Karpas-422 (cell line): ENCODE measurements at places on chromosomes 3 and 15.

- no peak for DNase-seq
Measured at GRCh38 chr3:132292042-132292441, 25.2 kb upstream of the ACP3 start.

DNA sequence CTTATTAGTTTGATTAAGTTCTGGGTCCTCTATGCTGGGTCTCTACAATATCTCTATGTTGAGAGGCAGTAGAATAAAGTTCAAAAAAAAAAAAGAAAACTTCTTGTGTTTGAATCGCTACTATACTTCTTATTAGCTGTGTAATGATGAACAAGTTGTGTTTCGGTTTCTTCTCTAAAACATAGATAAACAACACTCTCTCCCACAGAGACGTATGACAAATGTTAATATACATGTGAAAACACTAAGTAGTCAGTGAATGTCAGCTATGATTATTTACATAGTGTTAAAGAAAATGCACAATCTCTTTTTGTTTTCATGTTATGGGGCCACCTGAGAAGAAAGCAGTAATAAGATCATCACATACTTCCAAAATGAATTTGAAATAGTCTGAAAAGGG, 45.3 kb downstream of the ACAP2 start:
- DNase-seq, result no peak

DNA sequence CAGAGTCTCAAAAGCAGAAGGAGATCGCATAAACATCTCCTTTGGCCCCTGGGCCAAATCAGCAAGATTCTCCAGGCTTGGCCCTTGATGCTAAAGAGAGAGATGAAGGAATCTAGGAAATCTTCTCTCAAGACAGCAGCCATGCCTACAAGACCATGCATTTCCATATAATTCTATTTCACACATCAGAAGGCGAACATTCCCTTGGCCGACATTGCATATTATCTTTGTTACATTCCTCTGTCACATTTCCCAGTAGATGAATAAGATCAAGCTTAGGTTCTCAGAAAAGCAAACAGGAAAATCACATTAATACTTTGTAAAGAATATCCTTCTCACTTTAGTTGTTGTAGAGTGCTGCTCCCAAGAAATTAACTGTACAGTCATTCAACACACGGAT, 21.3 kb downstream of the GASK1A start:
- no peak for DNase-seq

DNA sequence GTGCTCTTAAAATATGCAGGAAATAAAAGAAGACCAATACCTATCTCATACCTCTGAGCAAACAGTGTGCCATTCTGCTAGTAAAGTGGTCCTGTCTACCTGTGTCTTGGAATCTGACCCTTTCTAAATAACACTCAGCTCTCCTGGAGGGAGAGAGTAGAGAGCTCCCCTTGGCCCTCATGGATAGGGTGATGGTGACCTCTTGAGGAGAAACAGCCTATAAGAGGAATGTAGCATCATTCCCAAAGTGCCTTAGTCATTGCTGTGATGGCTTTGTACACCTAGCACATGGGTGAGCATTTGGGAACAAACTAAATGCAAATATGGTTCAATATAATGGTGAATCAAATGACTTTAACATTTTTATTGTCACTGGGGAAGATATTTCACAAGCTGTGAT, 10.0 kb downstream of the SNTN start:
- DNase-seq, result no peak

DNA sequence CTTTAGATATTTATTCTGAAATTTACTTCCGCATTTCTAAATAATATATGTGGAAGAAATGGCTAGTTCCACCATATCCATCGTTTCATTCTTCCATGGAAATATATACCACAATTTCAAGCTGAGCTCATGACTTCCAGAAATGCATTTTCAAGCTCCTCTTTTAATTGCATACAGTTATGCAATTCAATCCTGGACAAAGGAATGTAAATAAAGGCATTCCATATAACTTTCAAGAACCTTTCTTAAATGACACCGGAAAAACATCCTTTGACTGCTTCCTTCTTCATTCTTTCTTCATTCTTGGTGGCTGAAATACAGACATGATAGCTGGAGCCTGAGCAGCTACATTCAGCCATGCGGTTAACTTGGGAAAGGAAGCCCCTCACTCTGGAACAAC, 185.2 kb upstream of the GADL1 start:
- no peak for DNase-seq

GRCh38 chr3:31561891-31562290, 29.2 kb downstream of the STT3B start:
- no peak for DNase-seq
